ENCODE measurements at places on chromosomes 6 and 20.

GRCh38 chr6:154814063-154814462, 80.8 kb downstream of the SCAF8 start:
- no peak for ATAC-seq

- ATAC-seq, result no peak
Measured at GRCh38 chr6:89324304-89324703, 9.2 kb upstream of the GABRR2 start.

- no peak for ATAC-seq
Measured at GRCh38 chr6:147774856-147775255, 266.4 kb downstream of the SAMD5 start.

GRCh38 chr6:63440594-63440993, 120.8 kb upstream of the LGSN start:
- no peak for ATAC-seq

DNA sequence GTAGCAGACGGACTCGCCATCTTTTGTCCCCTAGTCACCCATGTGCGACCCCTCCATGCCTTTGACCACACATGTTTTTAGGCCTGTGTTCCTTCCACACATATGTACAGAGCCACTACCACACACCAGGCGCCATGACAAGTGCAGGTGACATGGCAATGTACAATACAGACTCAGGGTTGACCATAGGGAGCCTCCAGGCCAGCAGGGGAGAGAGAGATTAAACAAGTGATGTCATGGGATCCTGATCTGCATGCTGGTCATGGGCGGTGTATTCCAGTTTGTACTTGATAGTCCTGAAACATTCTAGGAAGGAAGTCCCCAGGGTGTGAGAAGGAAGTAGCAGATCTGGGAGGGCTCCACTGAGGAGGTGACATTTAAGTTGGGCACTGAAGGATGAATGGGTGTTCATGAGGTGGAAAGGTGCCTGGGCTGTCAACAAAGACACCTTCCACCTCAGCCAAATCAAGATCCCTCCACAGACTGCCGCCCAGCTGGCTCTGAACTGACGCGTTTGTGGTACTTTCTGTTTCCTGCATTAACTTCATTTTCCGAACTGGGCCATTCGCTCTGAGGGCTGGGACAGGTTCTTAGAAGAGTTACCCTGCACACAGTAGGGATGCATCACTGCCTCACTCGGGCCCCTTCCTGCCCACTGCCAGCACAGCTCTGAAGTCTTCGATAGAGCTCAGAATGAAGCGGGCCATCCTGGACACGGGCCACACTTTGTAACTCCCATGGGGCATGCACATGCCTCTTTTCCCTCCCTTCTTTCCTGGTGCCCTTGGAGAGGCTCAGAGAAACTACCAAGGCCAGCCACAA, 94.0 kb downstream of the NOL4L start:
- ATAC-seq, result no peak

DNA sequence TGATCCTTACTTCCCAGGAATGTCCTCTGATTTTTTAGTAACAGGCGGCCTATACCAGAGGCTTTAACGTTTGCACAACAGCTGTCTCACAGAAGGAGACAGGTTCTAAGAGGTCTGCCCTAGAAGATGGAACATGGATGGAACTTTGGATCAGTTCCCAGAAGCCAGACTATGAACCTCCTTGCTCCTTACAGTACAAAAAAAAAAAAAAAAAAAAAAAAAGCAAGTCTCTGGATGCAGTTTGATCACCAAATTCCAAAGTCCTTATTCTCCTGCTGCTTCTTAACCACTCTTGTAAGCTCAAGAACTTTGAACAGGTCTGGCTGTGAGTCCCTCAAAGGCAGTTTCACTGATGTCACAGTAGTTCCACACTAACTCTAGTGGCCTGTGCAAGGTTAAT, 2.0 kb upstream of the TRMT11 start:
- ATAC-seq, result no peak

DNA sequence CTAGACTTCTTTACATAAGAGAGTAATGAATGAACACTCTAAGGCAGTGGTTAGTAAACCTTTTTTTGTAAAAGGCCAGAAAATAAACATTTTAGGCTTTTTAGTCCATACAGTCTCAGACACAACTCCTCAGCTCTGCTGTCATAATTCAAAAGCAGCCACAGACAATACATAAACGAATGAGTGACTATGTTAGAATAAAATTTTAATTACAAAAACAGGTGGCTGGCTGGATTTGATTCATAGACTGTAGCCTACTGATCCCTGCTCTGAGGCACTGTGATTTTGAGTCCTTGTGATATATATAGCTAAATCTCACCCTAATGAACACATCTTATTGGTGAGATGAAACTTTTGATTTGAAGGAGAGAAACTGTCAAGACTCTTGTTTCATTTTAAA, 155.1 kb downstream of the AIG1 start:
- no peak for ATAC-seq

- ATAC-seq, result no peak
Measured at GRCh38 chr20:10328897-10329255, 105.1 kb downstream of the MKKS start.

DNA sequence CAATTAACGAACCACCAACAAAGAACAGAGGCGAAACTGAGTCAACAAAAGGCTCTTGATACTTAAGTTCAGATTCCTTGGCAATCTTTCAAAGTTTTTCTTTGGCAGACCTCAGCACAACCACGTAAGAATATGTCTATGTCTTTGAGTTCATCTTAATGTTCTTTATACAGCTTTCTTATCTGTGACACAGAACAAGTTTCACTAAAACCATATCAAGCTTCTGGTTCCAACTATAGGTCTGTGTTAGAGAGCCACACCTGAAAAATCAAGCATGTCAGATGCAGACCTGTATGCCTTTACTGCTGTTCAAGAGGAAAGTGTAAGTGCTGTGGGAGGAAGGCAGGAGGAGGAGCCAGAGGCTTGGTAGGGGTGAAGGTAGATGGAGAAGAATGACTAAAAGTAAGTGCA, 271.3 kb downstream of the KHDC1L start:
- no peak for ATAC-seq

- peak; percentile 53 for ATAC-seq
Measured at GRCh38 chr6:5398530-5398929, 137.2 kb downstream of the FARS2 start.

- no peak for ATAC-seq
Measured at GRCh38 chr20:62632575-62633090, 9.7 kb upstream of the SLCO4A1 start.

GRCh38 chr6:15430931-15431405, 185.1 kb downstream of the JARID2 start:
- ATAC-seq, result no peak

GRCh38 chr6:53474010-53474409, 70.9 kb downstream of the GCLC start:
- no peak for ATAC-seq

DNA sequence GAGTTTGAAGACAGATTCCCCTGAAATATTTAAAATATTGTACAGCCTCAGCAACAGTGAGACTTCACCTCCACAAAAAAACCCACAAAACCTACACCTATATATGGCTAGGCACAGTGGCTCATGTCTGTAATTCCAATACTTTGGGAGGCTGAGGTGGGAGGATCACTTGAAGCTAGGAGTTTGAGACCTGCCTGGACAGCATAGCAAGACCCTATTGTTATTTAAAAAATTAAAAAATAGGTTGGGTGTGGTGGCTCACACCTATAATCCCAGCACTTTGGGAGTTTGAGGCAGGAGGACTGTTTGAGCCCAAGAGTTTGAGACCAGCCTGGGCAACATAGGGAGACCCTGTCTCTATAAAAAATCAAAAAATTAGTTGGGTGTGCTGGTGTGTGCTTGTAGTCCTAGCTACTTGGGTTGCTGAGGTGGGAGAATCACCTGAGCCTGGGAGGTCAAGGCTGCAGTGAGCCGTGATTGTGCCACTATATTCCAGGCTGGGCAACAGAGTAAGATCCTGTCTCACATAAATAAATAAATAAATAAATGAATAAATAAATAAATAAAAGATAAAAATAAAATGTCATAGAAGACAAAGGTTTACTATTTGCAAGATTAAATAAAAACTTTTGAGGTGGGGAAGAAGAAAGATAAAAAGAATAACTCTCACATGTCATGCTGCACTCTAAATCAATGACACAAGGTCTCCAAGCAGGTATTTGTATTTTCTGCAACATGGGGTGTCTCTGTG, 51.1 kb downstream of the RARS2 start:
- ATAC-seq, result no peak

GRCh38 chr20:52993076-52993475, 20.9 kb downstream of the TSHZ2 start:
- ATAC-seq, result no peak

GRCh38 chr6:14361956-14362587, 244.5 kb downstream of the CD83 start:
- ATAC-seq, result no peak

DNA sequence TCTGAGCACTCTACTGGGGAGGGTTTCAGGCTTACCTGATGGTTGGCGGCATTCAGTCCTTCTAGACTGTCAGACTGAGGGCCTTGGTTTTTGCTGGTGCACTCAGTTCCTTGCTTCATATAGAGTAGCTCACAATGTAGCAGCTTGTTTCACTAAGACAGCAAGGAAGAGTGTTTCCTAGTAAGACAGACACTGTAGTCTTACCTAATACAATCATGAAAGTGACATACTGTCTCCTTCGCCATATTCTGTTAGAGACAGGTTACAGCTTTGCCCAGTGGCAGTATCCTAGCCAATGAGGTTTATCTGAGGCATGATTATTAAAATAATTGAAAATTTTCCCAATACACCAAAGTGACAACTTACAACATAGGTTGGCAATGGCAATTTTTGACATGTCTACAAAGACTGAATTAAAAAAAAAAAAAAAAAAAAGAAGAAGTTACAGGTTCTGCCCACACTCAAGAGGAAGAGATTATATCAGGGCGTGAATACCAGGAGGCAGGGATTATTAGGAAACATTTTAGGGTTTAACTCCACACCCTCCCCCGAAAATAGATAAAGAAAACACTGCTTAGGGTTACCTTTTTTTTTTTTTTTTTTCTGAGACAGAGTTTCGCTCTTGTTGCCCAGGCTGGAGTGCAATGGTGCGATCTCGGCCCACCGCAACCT, 66.8 kb downstream of the SCAND1 start:
- ATAC-seq, result no peak

DNA sequence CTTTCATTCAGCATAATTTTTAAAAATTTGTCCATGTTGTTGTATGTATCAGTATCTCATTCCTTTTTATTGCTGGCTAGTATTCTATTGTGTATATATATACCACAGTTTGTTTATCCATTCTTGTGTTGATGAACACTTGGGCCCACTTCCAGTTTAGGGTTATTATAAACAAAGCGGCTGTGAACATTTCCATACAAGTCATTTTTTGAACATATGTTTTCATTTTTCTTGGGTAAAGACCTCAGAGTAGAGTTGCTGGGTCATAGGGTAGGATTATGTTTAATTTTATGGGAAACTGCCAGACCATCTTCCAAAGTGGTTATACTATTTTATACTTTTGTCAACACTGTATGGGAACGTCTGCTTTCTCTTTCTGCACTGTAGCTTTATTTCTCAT, 55.3 kb downstream of the RBM24 start:
- ATAC-seq, result no peak

Data from esophagus mucosa (tissue), 1 donor.